ENCODE measurements at places on chromosomes 4 and X.

- no peak for DNase-seq
These were observed 43.2 kb upstream of the FUNDC1 start for GRCh38 chrX:44585866-44586265.

- no peak for DNase-seq
These were observed 4.6 kb downstream of the RAB33B start for GRCh38 chr4:139458543-139458942.

DNA sequence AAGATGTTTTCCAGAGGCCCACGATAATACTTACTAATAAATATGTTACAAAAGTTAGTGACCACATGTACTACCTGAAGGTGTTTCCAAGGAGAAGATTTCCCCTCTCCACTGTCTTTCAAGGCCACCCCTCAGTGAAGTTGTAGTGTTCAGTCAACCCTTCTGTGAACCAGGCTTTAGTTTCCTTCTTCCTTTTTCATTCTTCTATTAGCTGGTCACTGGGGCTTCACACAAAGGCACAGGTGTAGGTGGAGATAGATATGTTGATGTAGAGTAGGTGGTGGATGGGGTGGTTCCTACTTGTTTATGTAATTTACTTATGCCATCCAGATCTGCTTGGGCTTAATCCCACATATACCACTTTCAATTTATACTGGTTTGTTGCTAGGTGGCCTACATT, 43.3 kb upstream of the ADAM29 start:
- no peak for DNase-seq

DNA sequence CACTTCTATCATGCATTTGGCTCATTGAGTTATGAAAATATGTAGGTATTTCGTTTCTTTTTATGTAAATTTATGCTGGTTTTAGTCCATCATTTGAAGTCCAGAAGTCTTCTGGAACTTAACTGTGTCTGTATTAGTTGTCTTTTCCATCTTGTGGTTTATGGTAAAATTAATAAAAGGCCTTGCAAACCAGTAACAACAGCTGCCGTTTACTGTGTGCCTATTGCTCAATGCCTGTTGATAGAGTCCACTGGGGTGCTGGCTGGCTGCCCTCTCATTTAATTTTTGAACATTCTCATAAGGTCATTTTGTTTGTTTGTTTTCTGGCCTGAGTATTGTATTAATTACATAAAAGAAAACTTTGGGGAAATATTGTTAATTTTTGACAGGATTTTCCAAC, 98.0 kb downstream of the NAA11 start:
- DNase-seq, result no peak

Measured in CD4-positive, alpha-beta T cell treated with Interleukin-1 beta for 1 hour (primary cell).